Activated CD4-positive, alpha-beta T cell treated with anti-CD3 and anti-CD28 coated beads, Interleukin-2, amount 50 U/mL, for 24 hours (primary cell): ENCODE measurements at places on chromosomes 12 and 14.

- DNase-seq, result no peak
Measured at GRCh38 chr12:52123487-52124186, 44.1 kb downstream of the SMIM41 start.

DNA sequence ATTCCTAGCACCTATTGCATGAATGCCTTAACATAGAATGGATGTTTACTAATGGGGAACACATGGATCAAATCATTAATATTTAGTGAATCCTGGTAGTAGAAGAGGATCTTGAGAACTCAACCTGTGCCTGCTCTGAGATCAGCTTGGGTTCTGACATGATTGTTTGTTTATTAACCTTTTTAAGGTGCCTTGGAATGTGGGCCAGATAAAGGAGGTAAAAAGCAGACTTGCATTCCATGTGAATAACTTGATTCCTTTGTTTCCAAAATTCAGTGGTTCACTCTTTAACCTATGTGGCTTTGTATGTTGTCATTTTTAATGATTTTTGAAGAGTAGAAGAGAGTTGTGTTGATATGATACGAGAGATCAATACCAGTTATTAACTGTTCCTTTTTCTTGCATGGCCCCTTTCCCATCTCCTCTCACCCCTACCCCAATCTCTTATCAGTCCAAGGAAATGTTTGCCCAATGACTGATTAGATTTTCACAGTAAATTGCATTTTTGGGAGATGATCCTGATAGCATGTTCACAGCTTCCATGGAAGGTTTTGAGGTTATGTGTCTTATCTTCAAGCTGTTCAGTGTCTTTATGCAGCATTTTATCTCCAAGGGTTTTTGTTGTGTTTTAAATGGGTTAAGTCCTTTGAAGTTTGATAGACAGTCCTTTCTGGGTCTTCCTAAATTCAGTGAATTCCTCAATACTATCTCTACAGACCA is 193.7 kb upstream of the FRMD6 start:
- no peak for DNase-seq

DNA sequence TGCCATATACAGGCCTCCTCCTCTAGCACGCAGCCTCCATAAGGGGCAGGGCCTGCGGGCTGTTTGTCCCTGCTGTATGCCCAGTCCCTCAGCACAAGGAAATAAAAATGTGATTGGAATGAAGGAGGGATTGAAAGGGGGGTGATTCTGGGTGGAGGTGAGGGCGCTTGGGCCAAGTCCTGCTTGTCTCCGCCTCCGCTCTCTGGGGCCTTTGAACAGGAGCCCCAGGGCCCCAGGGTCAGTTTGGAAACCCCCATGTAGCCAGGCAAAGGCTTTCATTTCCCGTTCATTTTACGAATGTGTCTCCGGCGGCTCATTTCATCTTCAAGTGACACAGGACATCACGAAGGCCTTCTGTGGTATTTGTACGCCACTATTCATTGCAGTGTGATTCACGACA is 4.5 kb upstream of the CACNA2D4 start:
- no peak for DNase-seq

GRCh38 chr14:103023881-103024473 is 33.4 kb downstream of the CDC42BPB start:
- DNase-seq, result no peak

DNA sequence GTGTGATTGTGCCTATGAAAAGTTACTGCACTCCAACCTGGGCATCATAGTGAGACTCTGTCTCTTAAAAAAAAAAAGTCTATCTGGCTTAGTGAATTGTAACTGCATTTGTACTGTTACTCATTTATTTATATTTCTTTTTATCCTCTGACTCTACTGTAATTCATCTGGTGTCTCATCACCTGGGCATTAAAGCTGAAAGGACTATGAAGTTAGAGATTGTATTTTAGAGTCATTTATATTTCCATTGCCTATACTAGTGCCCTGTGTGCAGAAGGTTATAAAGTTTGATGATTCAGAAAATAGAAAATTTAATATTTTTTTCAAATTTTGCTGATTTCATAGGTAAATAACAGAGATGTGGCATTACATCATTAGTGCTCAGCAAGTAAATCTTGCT is 30.2 kb downstream of the BICDL1 start:
- no peak for DNase-seq

GRCh38 chr12:104175726-104176247 is 37.8 kb upstream of the NFYB start:
- no peak for DNase-seq

DNA sequence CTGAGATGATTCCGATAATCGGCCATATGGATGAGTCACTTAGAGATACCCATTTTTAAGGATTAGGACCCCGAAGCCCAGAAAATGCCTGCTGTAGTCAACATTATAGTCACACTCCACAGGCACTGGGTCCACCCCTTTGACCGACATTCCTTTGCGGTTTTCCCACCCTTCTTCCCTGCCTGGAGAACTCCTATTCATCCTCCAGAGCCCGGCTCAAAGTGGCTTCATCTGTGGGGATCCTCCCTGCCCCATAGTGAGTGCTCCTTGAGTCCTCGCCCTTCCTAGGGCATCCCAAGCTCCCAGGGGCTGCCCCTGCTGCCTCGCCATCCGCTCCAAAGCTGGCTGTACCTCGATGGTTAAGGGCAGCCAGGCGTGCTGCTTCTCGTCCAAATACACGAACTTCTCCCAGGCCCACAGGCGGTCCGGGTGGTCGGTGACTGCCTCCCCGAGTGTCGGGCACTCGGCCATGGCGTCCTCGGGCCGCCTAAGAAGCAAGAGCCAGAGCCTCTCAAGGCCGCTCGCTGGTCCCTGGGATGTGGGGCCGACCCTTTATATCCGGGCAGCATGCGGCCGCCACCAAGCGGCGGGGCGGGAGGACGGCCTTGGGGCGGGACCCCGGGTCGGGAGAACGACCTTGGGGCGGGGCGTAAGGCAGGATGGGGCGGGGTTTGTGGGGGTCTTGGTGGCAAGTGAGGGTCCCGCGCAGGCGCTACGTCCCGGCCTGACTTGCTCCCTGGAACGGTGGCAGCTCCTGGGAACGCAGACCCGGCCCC is at the start of gene TCL1A:
Gene TCL1A (minus strand): TSS at position 530 of the 776 bp plus-strand sequence. CDS start 59 bp downstream, at position 471.
- DNase-seq, result no peak

DNA sequence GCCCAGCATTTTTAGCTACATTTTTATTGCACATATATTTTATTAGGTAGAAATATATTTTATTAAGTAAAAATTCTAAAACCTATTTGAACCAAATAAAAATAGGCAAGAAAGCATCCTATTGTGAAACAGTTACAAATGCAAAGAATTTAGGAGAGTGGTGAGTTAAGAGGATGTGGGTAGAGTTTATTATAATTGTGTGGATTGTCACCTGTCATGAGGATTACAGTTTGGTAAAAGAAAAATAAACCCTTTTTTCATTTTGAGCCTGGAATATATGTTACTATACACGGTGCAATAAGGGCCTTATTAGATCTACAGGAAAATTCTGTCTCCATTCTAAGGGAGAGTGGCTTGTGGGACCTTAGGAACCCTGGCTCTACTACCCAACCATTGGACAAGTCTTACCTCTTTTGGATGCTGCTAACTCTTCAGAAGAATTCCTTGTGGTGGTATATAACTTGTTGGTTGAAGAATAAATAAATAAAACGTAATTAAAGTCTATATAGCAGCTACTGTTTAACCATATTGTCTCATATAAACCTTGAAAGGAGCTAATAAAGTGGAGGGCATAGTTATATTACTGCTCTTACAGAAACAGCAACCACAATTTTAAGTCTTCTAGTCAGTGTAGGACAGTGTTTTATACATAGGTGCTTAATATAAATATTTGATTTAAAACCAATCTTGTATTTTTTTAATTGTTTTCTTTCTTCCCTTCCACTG is 67.8 kb downstream of the FGD4 start:
- no peak for DNase-seq

- DNase-seq, result no peak
Measured at GRCh38 chr14:69612783-69613130, 1.4 kb downstream of the SUSD6 start.

DNA sequence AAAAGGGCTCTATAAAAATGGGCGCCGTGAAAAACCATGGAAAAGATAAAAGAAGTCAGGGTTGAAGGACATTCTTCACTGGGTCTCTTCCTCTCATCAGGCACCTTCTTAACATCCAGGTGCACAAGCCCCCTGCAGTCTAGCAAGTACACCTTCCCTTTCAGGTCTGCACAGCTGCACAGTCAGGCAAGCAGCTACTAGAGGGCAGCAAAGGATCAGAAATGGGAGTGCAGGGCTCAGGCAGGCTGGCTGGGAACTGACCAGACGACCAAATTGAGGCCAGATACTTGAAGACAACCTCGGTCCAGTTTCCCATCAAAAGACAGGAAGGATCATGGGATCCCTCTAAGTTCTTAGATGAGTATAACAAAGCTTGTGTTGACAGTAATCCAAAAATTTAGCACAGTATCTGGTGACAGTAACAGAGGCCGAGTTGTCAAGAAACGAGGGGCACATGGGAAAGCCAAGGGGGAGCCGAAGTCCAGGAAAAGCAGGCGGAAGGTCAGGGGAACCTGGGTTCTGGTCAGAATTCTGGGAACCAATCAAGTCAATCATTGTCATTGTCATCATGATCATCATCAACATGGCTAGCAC is 10.1 kb upstream of the GRIP1 start:
- DNase-seq, result no peak

DNA sequence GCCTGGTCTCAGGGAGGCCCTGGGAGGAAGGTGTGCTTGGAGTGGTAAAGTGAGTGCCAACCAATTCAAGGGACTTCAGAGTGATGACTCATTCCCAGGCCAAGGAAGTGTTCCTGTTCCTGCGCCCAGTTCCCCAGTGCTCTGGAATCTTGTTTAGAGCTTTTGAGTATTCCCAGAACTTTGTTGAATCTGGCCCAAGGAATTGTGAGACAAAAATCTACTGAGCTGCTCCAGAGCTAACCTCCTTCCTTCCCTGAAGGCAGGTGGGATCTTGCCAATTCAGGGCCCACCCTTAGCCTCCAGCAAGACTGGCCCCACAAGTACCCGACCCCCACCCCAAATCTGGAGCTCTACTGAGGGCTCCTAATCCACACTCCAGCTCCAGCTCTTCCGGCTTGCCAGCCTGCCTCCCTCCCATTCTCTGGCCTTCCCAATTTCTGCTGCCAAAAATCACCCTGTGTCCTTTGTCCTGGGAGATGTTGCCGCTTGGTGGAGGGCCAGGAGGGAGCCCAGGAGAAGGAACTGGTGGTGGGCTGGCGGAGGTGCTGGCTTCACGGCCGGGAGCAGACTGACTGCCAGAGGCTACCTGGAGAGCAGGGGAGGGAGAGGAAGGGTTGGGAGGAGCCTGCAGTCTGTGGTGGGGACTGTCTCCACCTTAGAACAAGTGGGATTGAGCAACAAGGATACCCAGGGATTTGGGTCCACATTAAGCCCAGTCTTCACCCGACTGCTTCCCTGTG is 2.0 kb upstream of the ATN1 start:
- no peak for DNase-seq

GRCh38 chr12:109822951-109823411 is 10.2 kb downstream of the TRPV4 start:
- no peak for DNase-seq

DNA sequence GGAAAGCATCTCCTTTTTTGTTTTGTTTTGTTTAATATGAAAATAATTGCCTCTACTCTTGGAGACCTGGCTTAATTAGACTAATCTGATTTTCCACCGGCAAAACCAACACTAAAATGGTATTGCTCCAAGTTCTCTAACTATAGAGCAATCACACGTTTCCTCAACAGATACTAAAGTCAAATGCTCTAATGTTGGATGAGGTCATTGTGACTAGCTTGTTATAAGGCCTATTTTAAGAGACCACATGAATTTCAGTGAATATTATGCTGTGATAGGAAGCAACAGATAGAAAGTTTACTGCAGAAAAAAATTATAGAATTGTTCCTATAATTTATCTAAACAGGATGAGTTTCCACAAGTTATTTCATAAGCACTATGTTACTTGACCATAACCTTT is 3.3 kb upstream of the CCDC196 start:
- DNase-seq, result no peak

- DNase-seq, result no peak
Measured at GRCh38 chr12:29733060-29733459, 50.7 kb downstream of the TMTC1 start.
